Naive thymus-derived CD8-positive, alpha-beta T cell (primary cell): ENCODE measurements at places on chromosomes 4 and X.

DNA sequence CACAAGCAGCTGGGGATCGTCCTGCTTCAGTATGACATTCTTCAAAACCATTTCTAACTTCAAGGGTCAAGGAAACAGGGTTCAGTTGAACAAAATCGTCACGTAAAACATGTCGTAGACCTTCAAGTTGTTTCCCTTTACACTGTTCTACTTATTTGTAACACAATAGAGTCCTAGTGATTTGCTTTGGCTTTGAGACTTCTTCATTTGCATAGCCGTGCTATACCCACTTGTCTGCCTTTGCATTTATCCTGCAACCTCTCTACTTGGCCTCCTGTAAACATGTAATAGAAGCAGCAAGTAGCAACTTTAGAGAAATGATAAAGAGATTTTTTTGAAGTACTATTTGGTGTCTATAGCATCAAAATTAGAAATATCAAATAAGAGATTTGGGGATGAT, 194.9 kb downstream of the SLC7A11 start:
- no peak overlapping the region for H3K27ac ChIP-seq
- no peak overlapping the region for H3K4me3 ChIP-seq
- H3K36me3 ChIP-seq = no peaks in the 10 kb centered on the region
- H3K27me3 ChIP-seq = peaks cover 3% of the 10 kb centered on the region
- no peaks in the 10 kb centered on the region for H3K4me1 ChIP-seq

DNA sequence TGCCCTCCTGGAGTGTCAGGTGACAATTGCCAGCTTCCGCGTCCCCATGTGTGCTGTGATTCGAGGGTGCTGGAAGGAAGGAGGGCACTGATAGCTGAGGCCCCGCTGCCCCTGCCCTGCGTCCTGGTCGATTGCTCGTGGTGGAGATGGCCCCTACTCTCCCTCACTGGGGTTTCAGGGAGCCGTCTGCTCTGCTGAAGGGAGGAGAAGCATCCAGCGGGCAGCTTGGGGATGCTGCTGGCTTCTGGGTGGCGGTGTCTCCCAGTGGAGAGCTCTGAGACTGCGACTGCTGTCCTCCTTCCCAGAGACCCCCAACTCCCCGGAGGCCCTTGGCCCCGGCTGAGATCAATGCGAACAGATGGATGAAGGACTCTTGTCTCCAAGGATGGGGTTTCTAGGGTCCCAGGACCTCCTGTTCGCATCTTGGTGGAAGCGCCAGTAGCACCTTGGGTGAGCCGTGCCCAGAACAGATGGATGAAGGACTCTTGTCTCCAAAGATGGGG, 98.6 kb downstream of the PSAPL1 start:
- DNase-seq = no peak
- peaks cover 2% of the 10 kb centered on the region for H3K36me3 ChIP-seq
- no peaks in the 10 kb centered on the region for H3K4me1 ChIP-seq
- no peak overlapping the region for H3K27ac ChIP-seq
- H3K27me3 ChIP-seq = peaks cover 12% of the 10 kb centered on the region

GRCh38 chr4:42809419-42810084, 83.0 kb upstream of the GRXCR1 start:
- no peak overlapping the region for H3K4me3 ChIP-seq
- DNase-seq = no peak
- no peak overlapping the region for H3K27ac ChIP-seq
- no peaks in the 10 kb centered on the region for H3K4me1 ChIP-seq
- H3K27me3 ChIP-seq = peaks cover 22% of the 10 kb centered on the region

GRCh38 chrX:96715481-96715880, 30.8 kb downstream of the DIAPH2 start:
- no peak overlapping the region for H3K27ac ChIP-seq
- DNase-seq = no peak
- no peak overlapping the region for H3K4me3 ChIP-seq
- H3K36me3 ChIP-seq = no peaks in the 10 kb centered on the region
- H3K4me1 ChIP-seq = no peaks in the 10 kb centered on the region

DNA sequence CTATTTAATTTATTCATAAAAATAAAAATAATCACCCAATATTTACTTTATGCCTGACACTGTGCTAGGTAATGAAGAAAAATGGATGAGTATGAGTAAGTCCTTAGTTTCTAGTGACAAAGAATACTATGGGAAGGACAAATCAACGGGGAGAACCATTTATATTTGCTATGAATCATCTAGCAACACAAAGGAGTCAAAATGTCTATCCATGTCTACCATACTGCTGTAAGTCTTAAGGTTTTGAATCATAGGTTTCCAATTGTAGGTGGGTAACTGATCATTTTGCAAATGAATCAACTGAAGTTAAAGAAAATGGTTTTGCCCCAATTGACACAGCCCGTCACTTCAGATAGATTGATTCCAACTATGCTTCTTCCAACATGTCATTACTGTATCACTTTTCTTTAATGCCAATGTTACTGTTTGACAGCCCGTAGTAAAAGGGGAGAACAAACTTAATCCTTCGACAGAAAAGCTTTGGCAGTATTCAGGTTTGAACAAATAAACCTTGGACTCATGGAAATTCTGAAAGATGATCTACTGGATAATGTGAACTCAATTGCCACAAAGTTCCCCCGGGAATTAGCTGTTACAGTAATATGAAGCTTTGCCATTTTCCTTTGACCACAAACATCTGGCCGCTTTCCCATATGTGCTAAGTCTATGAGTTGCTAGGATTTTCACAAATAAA, 3.2 kb downstream of the TDO2 start:
- H3K27ac ChIP-seq = no peak overlapping the region
- no peaks in the 10 kb centered on the region for H3K4me1 ChIP-seq
- H3K36me3 ChIP-seq = no peaks in the 10 kb centered on the region
- no peak for DNase-seq

DNA sequence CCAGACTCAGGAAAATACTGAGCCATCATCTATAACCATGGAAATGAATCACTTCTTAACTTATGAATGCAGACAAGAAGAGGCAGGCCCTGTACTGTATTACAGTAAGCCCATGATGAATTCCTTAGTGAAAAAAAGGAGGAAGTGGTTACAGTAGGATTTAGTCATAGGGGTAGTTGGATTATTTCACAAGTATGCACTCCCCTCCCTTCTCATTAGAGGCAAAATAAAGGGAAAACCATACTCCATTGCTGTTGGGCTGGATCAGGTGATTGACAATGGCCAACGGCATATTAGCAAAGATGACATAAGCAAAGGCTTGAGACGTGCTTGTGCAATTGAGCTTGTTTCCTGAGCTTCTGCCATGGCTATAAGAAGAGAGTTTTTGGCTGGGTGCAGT, 181.1 kb upstream of the PRPS2 start:
- H3K27ac ChIP-seq = no peak overlapping the region
- DNase-seq = no peak
- peaks cover 2% of the 10 kb centered on the region for H3K27me3 ChIP-seq
- no peak overlapping the region for H3K4me3 ChIP-seq
